Stimulated activated CD8-positive, alpha-beta memory T cell treated with anti-CD3 and anti-CD28 coated beads, Interleukin-15, amount 100 ng/mL, for 24 hours (primary cell): ENCODE measurements at places on chromosomes 12 and 14.

- DNase-seq = no peak
Measured at GRCh38 chr14:105919458-105920150, 393.2 kb downstream of the TMEM121 start.

DNA sequence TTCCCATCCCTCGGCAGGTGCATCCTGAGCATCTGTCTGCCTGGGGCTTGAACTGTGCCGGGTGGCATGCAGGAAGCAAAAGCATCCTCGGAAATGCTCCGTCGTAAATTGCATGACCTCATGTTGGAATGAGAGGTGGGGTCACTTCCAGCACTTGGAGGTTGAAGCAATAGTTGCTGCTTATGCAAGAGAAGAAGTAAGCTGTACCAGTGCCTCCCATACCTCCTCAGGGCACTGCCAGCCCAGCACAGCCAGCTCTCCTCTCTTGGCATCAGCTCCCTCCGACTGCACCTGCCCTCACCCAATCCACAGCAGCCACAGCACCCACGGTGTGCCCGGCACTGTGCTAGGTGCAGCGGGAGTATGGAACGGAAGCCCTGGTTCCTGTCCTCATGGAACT is 11.5 kb downstream of the TEAD4 start:
- DNase-seq = no peak

DNA sequence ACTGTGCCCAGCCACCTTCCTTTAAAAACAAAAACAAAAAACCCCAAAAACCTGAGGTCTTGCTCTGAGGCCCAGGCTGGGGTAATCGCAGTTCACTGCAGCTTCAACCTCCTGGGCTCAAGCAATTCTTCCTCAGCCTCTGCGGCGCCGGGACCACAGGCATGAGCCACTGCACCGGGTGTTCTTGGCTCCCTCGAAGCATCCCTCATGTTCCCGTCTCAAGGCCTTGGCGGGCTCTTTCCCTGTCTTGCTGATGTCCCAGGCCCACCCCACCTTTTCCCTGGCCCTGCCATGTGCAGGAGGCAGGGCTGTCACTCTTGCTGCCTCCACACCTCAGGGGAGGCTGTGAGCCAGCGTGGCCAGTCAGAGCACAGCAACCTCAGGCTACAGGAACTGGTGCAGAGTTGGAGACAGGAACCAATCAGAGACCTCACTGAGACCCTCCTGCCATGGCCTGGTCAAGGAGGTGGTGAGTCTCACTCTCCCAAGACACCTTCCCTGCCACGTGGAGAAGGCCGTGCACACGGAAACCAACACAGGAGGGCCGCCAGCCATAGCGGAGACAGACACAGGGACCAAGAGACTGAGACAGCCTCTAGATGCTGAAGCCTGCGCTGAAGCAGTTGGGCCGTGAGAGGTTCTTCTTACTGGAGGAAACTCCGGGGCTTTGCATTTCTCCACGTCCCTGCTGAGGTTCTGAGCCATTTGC is 6.0 kb upstream of the AMN start:
- no peak for DNase-seq

- DNase-seq = no peak
Measured at GRCh38 chr12:20220339-20220738, 148.0 kb upstream of the PDE3A start.

- no peak for DNase-seq
Measured at GRCh38 chr14:53355581-53356112, 202.5 kb upstream of the DDHD1 start.

DNA sequence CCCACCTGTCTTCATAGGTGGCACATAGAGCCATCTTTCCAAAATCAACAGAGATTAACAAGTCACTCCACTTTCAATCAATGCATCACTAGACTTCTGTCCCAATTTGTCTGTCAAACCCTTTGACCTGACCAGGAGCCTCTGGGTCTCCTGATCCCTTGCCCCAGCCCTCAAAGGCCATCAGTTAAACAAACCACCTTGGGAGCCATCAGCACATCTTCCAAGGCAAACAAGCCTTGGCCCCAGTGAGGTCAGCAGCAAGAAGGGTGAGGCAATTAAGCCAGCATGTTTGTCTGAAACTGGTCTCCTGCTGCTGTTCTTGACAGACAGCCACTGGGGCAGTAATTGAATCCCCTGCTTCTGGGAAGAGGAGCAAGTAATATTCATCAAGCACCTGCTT is 742.8 kb upstream of the TBX3 start:
- DNase-seq = no peak

- no peak for DNase-seq
Measured at GRCh38 chr12:24955389-24955788, 6.5 kb upstream of the BCAT1 start.

GRCh38 chr12:27844366-27845090 is 64.5 kb upstream of the MANSC4 start:
- DNase-seq = no peak

DNA sequence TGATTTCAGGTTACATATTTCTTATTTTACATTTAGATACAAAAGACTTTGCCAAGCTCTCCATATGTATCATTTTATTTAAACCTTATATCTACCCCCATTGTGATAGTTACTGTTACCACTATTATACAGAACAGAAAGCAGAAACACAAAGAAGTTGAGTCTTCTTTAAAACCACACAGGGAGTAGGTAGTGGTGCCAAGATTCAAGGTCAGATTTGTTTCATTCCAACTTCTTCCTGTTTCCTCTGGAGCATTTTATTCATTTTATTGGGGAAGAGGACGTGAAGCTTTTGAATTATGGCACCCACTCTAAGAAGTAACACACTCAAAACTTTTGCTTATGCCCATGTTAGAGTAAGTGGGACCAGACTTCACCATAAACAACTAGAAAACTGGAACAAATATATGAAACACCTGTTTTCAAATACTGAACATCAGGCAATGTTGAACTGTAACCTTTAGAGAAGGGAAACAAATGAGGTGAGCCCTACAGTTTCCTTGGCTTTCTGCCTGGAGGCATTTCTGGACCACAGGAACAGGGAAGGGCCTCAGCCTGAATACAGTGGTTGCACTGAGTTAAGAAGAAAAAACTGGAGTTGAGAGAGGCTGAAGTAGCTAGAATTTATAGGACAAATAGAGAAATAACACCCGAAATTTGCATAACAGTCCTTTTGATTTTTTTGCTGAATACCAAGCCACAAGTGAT is 160.4 kb upstream of the SSTR1 start:
- no peak for DNase-seq

DNA sequence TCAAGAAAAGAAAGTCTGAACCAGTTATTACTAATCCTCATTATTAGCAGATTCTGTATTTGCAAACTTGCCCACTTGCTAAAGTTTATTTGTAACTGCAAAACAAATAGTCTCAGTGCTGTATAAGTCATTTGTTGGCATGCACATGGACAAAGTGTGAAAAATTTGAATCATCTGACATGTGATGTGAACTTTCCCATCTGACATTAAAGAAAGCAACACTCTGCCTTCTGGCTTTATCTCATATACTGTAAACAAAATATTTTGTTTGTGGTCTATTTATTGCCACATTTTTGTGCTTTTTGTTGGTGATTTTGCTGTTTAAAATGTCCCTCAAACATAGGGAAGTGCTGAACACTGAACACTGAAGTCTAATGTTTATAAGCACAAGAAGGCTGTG is 513.8 kb downstream of the RPL10L start:
- DNase-seq = no peak

GRCh38 chr14:104316121-104316722 is 177.8 kb downstream of the KIF26A start:
- DNase-seq = no peak

GRCh38 chr12:129675947-129676346 is 227.9 kb downstream of the TMEM132D start:
- no peak for DNase-seq

- no peak for DNase-seq
Measured at GRCh38 chr12:25189656-25190055, 5.3 kb downstream of the DNAI7 start.

GRCh38 chr12:75877763-75878621 is 153.6 kb downstream of the PHLDA1 start:
- no peak for DNase-seq

GRCh38 chr14:99853206-99853605 is 60.0 kb downstream of the EML1 start:
- no peak for DNase-seq

GRCh38 chr12:75923964-75924666 is 107.5 kb downstream of the PHLDA1 start:
- DNase-seq = no peak

- no peak for DNase-seq
Measured at GRCh38 chr12:3536096-3536875, 45.3 kb downstream of the PRMT8 start.

DNA sequence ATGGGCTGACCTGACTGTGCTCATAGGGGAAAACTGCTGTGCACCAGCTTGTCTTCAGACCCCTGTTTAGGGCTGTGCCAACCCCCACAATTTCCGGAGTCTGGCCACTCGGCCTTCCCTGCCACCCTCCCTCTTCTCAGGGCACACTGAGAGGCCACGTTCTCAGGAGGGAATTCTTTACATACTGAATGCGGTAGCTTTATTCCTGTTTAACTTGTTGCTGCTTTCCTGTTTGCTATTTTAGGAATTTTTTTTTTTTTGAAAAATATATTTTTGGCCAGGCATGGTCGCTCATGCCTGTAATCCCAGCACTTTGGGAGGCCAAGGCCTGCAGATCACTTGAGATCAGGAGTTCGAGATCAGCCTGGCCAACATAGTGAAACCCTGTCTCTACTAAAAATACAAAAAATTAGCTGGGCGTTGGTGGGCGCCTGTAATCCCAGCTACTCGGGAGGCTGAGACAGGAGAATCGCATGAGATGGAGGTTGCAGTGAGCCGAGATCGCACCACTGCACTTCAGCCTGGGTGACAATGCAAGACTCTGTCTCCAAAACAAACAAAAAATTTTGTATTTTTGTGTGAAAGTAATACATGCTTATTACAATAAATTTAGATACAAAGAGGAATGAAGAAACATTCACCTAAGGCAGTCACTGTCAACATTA is 39.5 kb downstream of the TPCN1 start:
- DNase-seq = no peak

- DNase-seq = no peak
Measured at GRCh38 chr12:117481470-117481869, 120.0 kb upstream of the NOS1 start.

GRCh38 chr12:18965203-18965602 is 164.3 kb upstream of the PLEKHA5 start:
- DNase-seq = no peak

DNA sequence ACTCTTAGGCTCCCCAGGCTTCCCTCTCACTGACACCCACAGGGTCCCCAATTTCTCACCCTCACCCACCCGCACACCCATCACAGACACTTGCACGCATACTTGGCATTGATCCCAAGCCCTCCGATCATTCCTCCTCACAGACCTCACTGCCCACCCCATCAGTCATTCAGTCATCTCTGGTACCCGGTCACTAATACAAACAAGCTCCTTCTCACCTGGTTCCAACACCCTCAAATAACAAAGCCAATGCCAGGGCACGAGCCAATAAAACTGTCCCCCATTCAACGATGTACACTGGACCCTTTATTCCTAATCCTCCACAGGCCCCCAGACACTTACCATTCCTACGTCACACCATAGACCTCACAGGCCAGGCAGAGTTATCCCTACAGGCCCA is 2.3 kb downstream of the ZNF605 start:
- no peak for DNase-seq

DNA sequence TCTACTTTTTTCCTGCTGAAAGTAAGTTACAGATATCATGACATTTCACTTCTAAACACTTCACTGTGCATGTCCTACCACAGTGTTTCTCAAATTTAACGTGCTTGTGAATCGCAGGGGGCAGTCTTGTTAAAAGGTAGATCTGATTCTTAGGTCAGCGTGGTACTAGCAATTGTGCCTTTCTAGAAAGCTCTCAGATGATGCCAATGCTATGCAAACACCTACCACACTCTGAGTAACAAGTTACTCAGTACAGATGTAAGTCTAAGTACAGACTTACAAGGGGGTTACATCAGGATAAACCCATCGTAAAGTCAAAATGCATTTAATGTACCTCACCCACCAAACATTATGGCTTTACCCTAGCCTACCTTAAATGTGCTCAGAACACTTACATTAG is 22.4 kb downstream of the TM7SF3 start:
- DNase-seq = no peak

DNA sequence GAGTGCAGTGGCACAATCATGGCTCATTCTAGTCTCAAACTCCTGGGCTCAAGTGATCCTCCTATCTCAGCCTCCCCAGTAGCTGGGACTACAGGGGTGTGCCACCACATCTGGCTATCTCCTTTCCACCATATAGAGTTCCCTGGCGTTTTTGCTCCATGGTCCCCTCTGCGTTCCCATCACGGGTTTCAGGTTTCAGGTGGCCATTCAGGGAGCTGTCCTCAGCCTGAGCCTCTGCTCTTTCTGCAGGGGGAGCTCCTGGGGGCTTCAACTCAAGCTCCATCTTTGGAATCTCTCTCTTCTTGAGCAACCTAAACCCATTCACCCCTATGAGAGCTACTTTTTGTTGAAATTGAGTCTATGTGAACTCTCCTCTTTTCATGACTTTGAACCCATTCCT is 11.6 kb downstream of the SMIM41 start:
- DNase-seq = no peak

- DNase-seq = no peak
Measured at GRCh38 chr14:77989441-77989991, 180.7 kb upstream of the NRXN3 start.

- no peak for DNase-seq
Measured at GRCh38 chr14:65242732-65243134, 140.4 kb upstream of the MAX start.

- DNase-seq = no peak
Measured at GRCh38 chr12:47808574-47809365, 10.9 kb downstream of the HDAC7 start.

GRCh38 chr12:119797090-119797489 is 80.0 kb downstream of the CIT start:
- DNase-seq = no peak

DNA sequence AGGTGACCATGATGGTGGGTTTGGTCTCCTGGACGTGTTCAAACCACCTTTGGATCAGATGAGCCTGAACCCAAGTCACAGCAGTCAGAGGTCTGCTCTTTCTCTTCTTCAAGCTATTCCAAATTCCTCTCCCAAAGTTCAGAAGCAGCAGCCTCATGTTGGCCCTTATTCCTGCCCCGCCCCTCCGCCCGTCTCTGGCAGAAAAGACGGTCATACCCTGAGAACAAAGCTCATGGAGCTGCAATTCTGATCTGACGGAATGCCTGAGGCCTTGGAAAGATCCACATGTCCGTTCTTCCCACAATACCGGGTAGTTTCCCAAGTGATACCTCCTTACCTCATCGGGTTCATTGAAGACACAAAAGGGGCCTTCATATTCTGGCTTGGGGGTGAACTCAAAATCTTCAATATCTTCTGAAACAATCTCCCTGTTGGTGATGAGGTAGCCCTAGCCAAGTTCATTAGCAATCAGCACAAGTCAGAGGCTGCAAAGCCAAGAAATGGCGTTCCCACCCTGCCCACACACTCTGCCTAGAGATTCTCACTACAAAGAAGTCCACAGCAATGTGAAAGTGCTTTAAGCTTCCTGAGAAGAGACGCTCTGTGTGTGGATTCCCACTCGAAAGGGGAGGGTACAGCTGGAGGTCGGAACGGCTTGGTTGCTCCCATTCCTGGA is 11.2 kb downstream of the POLE start:
- DNase-seq = no peak
